Endothelial cell of umbilical vein (primary cell): ENCODE measurements at places on chromosomes 12 and 14. TPM values are rescaled to one million over a fixed set of nuclear protein-coding genes. Genes with fewer than 3 reads are reported as not detected.

The DIP2B gene
- 27.7 and 28.0 TPM in 2 replicates for total RNA-seq

The KRT7 gene
- 293 and 420 TPM in 2 replicates for total RNA-seq

The APAF1 gene
- 32.1 and 35.2 TPM in 2 replicates for total RNA-seq

The RNASE12 gene
- not detected in 2 replicates for total RNA-seq

The KRT83 gene
- total RNA-seq, result not detected in 2 replicates

The FOXG1 gene
- total RNA-seq, result not detected in 2 replicates

The HSPB8 gene
- total RNA-seq, result 10.1 and 10.8 TPM in 2 replicates

The ADAMTS20 gene
- total RNA-seq, result not detected in 2 replicates

The KLRF1 gene
- total RNA-seq, result not detected in 2 replicates

The MYL2 gene
- 0.93 TPM in 1 of 2 replicates, not detected in the other for total RNA-seq

The SIX4 gene
- 4.7 and 7.5 TPM in 2 replicates for total RNA-seq

The SMOC1 gene
- total RNA-seq, result 0.78 and 0.97 TPM in 2 replicates

The CCDC85C gene
- total RNA-seq, result 17.8 and 22.2 TPM in 2 replicates

The GALNT9 gene
- total RNA-seq, result 0.73 TPM in 1 of 2 replicates, not detected in the other

The ARMH4 gene
- 2.3 and 3.0 TPM in 2 replicates for total RNA-seq

The AMHR2 gene
- not detected in 2 replicates for total RNA-seq

The IL22 gene
- not detected in 2 replicates for total RNA-seq

The TAS2R42 gene
- total RNA-seq, result not detected in 2 replicates

The CTSG gene
- total RNA-seq, result not detected in 2 replicates

The MYH6 gene
- not detected in 2 replicates for total RNA-seq

The CDC42BPB gene
- 131 and 136 TPM in 2 replicates for total RNA-seq

The NEUROD4 gene
- total RNA-seq, result not detected in 2 replicates

The SLC4A8 gene
- total RNA-seq, result 7.1 and 9.7 TPM in 2 replicates

The USP5 gene
- total RNA-seq, result 126 and 135 TPM in 2 replicates
